T-helper 2 cell (primary cell): ENCODE measurements at places on chromosomes 13 and 19.

- DNase-seq = no peak
These were observed 14.8 kb downstream of the FPR3 start for GRCh38 chr19:51809787-51810186.

- no peak for DNase-seq
These were observed 10.6 kb downstream of the DPF1 start for GRCh38 chr19:38213469-38213868.

- DNase-seq = no peak
These were observed 41.9 kb upstream of the CYP2A7 start for GRCh38 chr19:40923934-40924391.

- DNase-seq = no peak
These were observed 45.2 kb upstream of the HMGB1 start for GRCh38 chr13:30510811-30511371.

DNA sequence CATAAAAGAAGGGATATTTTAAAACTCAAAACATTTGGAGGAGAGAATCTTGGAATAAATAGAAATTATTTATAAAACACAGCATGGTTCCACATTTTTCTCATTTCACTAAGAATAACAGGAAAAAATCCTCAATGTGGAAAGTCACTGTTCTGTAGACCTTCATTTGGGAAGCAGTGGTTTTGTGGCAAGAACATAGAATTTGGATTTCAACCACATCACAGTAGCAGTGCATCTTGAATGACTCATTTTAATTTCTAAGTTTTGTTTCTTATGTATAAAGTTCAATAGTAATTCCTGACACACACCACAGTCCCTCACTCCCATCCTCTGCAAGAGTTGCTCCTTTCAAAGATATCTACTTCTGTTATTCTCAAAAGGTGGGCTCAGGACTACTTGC, 264.0 kb downstream of the ENOX1 start:
- no peak for DNase-seq

DNA sequence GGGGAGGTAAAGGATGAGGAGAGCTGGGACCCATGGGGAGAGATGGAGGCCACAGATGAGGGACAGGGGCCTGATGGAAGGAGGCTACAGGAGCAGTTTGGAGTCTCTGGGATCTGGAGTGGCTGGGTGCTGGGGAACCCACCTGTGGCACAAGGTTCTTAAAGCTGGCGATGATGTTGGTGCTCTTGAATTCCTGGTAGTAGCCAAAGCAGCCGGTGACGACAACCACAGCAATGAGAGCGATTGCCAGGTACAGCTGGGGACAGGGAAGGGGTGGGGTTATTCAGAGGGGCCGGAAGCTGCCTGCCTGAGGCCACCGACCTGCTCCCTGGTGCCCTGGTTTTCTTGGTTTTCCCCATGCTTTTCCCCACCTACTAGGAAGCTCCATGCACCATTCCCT, 2.8 kb downstream of the ATP4A start:
- DNase-seq = no peak

DNA sequence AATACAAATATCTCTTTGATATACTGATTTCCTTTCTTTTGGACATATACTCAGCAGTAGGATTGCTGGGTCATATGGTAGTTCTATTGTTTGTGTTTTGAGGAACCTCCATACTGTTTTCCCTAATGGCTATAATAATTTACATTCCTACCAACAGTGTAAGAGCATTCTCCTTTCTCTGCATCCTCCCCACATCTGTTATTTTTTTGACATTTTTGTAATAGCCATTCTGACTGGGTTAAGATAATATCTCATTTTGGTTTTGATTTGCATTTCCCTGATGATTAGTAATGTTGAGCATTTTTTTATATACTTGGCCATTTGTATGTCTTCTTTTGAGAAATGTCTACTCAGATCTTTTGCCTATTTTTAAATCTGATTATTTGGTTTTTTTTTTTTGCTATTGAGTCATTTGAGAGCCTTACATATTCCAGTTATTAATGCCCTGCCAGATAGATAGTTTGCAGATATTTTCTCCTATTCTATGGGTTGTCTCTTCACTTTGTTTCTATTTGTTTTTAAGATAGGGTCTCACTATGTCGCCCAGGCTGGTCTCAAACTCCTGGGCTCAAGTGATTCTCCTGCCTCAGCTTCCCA, 95.7 kb downstream of the FNDC3A start:
- DNase-seq = no peak

- DNase-seq = no peak
These were observed 123.6 kb upstream of the MAB21L1 start for GRCh38 chr13:35600137-35600536.

- DNase-seq = no peak
These were observed 141.9 kb downstream of the SLC7A1 start for GRCh38 chr13:29453617-29454011.

DNA sequence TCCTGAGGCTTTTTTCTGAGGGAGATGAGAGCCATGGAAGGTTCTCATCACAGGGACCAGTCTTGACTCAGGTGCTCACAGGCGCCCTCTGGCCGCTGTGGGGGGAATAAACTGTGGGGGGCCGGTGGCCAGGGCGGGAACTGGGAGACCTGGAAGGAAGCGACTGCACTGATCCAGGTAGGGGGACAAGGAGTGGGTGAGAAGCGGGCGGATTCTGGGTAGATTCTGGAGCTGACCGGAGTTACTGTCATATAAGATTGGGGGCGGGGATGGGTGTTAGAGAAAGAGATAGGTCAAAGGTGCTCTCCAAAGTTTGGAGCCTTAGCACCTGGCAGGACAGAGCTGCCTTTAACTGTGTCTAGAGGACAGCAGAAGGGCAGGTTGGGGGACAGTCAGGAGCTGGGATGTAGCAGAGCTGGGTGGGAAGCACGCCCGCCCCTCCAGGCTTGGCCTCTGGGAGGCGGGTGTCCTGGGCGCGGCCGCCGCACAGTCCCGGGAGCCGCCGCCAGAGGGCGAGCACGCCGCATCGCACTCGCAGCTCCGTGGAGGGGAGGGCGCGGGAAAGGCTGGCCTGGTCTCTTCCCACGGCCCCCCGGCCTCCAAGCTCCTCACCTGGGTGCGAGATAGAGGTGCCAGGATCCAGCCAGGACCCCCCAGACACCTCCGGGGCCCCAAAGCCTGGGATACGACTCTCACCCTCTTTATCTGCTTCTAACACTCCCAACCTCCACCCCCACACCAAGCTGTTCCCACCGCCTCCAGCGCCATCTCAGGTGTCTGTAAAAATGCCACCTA, 4.2 kb upstream of the DAND5 start:
- DNase-seq = peak; percentile 77

GRCh38 chr13:21576426-21576825, 27.5 kb downstream of the MICU2 start:
- no peak for DNase-seq

DNA sequence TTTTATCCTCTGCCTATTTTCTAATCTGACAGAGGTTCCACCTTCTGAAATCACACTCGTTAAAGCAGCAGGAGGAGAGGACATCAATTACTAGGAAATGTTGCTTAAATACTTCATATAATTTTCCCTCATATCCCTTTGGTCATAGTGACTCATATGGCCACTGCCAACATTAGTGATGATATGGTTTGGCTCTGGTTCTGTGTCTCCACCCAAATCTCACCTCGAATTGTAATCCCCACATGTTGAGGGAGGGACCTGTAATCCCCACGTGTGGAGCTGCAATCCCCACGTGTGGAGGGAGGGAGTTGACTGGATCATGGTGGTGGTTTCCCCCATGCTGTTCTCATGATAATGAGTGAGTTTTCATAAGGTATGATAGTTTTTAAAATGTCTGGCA, 618.4 kb upstream of the SLITRK5 start:
- DNase-seq = no peak

DNA sequence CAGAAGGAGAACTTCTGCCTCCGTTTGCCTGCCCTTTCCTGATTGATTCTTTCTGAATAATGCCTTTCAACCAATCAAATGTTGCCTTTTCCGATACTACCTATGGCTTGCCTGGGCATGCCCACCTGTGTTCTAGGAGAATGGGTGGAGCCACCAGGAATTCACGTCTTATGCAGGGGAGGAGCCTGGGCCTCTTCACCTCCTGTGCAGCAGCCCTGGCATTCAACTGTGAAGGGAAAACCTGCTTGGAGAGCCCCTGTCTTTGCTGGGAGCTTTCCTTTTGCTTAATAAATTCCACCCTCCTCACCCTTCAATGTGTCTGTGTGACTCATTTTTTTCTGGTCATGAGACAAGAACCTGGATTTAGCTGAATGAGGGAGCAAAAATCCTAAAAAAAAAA, 730.7 kb downstream of the UQCRFS1 start:
- DNase-seq = no peak

GRCh38 chr19:45498411-45499195, at the start of gene PPM1N:
TSS of gene PPM1N (plus strand) at chr19:45498443. CDS start at chr19:45498473, 30 bp downstream.
- DNase-seq = peak; percentile 35

DNA sequence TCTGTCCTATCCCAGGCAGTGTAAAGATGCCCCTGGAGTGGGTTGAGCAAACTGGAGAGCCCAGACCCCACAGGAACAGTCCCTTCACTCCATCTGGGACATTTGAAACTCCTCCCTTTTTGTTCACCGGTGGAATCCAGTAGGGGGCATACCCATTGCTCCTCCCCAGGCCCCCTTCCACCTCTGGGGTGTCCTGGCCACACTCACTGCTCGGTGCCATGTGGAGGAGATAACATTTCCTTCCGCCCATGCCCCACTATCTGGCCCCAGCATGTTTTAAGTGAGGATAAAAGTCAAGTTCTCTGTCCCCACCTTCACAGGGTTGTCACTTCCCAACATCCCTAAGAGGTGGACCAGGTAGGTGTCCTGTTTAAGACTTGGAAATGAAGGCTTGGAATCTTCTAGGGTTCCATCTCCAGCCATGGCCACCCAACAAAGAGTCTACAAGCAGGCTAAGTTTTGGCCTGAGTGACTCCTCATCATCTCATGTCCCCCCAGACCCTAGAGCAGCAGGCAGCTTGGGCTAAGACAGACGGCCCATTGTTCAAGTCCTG, 9.3 kb downstream of the ZNF526 start:
- no peak for DNase-seq

DNA sequence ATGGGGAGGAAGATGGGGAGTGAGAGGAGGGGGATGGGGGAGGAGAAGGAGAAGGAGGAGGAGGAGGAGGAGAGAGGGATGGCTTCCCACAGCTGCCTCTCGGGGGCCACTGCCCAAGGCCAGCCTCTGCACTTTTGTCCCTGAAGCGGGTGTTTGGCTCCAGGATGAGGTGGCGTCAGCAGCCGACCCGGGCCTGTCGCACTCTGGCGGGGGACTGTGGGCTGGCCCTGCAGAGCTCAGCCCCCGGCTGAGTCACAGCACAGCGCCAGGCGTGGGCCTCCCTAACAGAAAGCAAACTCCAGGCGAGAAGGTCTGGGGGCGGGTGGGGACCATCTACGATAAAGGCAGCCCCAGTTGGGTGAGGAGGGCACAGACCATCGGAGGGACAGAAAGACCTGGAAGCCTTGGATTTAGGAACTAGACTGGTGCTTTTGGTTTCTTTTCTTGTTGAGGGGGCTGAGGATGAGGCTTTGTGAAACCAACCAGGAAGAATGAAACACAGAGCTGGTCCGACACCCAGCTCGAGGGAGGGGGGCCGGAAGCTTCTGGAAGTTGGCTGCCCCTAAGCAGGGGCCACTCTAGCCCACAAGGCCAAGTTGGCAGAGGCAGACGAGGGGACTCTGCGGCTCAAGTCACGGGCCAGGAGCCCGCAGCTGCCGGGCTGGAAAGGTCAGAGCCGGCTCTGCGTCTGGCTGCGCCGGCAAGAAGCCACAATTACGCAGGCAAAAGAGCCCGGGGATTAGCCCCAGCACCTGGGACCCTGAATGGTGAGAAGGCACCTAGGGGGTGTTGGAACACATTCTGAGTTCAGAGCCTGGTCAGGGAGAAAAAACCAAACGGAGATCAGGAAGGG, 18.2 kb downstream of the LSM4 start:
- DNase-seq = peak; percentile 70

DNA sequence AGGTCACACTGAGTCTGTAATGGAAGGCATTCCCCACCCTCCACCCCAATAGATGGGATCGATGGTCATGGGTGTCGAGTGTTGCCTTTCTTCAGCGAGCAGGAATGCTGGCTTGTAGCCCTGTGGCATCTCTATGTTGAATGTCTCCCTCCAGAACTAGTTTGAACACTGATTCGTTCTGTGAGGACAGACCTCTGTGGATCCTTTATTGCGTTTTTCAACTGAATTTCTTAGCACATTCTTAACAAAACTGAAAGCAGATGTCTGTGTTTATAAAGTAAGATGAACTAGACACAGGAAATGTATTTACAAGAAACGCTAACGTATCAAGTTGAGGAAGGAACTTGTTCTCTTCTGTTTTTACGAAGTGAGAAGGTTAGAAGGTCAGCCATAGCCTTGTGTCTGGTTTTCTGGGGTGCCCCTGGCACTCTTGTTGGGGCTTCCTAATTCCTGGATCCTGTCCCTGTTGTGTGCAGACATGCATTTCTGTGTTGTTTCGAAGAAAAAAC, 36.8 kb upstream of the TM9SF2 start:
- peak; percentile 78 for DNase-seq

- DNase-seq = no peak
These were observed 4.2 kb upstream of the F10 start for GRCh38 chr13:113118261-113119021.

DNA sequence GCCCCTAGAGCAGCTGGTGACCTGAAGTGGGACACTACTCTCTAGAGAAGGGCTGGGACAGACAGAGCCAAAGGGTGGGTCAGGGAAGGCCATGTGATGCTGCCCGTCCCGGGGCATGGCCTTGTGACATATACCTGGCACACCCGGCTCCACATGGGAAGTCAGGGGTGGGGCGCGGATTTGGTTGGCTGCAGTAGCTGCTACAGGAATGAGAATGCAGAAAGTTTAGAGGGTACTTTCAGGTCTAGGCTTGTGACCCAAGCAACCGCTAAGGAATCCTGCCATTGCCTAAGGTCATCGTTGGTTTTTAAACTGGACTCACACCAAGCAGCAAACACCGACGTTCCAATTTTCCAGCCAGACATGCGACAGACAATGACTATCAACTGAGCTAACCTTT, 25.9 kb downstream of the RCBTB2 start:
- no peak for DNase-seq

DNA sequence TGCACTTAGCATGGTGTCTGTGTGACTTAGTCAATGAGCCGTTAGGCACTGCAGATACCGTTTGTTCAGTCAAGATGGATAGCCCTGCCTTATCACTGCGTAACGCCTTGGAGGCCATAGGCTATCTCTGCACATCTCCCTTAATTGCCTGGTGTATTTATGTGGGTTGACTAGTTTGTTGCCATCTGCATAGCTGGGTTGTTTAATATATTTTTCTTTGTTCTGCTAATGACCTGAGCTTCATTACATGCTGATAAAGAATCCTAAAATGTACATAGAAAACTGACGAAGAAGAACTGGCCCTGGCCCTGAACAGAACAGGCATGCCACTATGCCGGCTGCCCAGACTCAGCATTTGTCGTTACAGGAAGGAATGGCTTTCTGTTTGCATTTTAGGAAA, 297.8 kb downstream of the SHISA2 start:
- no peak for DNase-seq

GRCh38 chr19:43638214-43638994, 1.2 kb downstream of the CADM4 start:
- no peak for DNase-seq

GRCh38 chr19:2869618-2870017, 2.5 kb downstream of the ZNF556 start:
- no peak for DNase-seq

DNA sequence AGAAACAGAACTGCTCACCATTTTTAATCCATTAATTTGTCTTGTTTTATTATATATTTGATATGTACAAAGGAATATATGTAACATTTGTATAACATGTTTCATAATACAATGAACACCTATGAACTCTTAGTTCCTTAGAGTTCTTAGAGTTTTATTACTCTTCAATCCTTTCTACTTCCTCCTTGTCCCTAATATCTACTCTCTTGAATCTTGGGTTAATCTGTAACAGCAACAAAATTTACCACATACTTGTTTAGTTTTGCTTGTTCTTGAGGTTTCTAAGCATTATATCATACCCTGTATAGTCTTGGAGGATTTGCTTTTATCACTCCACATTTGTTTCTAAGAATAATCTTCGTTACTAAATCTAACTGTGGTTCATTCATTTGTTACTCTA, 151.4 kb downstream of the PDS5B start:
- peak; percentile 12 for DNase-seq
